ENCODE measurements at places on chromosomes 5 and 9. TPM values are rescaled to one million over a fixed set of nuclear protein-coding genes. Genes with fewer than 3 reads are reported as not detected.

- H3K4me1 ChIP-seq: peaks cover 18% of the 10 kb centered on the region
- no peak for DNase-seq
- H3K36me3 ChIP-seq: no peaks in the 10 kb centered on the region
- no peak overlapping the region for H3K27ac ChIP-seq
- H3K27me3 ChIP-seq: no peaks in the 10 kb centered on the region
Observed at GRCh38 chr5:93886917-93887361, 145.5 kb upstream of the POU5F2 start.

OMD gene
- total RNA-seq: 4.6 TPM

DNA sequence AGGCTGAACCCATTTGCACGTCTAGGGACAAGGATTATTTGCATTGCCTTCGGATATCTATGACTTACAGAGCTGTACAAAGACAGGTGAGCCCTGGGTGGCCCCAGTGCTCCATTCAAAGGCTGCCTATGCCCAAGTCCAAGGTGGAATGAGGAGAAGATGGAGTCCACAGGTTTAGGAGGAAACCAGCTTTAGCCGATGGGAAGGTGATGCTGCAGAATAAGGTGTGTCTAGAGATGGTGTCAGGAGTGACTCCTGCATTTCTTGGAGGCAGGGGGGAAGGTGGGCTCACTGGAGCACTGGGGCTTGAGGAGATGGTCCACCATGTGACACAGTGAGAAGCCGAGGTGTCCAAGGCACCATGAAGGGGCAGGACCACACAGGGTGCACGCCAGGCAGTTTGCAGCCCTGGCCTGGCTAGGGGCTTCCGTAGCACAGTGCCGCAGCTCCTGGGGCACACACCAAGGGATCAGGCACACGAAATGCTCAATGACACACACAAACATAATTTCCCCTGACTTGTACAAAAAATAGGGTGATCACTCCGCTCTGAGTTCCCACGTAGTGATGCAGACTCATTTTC, 32.1 kb downstream of the SEMA4D start:
- DNase-seq: no peak
- no peaks in the 10 kb centered on the region for H3K27me3 ChIP-seq
- H3K36me3 ChIP-seq: no peaks in the 10 kb centered on the region
- no peak overlapping the region for H3K4me3 ChIP-seq

BTNL3 gene
- total RNA-seq: 0.61 TPM

SPTLC1 gene
- total RNA-seq: 85.7 TPM

LTC4S gene
- total RNA-seq: 6.7 TPM
